ENCODE measurements at places on chromosomes 11 and 22. TPM values are rescaled to one million over a fixed set of nuclear protein-coding genes. Genes with fewer than 3 reads are reported as not detected.

Gene CDC45
- total RNA-seq: 9.5 TPM

DNA sequence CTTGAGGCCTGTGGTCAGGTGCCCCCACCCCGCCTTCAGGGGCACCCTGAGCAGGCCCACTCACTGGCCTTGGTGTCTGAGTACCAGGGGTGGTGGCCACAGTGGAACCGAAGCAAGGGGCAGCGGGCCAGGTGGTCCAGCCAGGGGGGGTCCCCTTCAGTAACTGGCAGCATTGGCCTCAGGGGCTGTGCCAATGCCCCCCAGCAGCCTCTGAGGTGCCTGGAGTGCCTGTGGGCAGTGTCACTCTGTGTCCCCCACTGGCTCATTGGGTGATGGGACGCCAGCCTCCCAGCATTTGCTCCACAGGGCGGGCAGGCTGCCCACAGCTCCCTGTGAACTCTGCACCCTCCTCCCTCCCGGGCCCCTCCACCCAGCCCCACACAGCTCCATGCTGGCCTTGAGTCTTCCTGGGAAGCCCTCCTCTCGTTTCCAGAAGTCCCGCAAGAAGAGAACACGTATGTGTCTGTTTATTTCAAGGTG lies 29.5 kb upstream of the CARS1 start:
- no peak for DNase-seq

GRCh38 chr11:110070176-110070575 lies 23.0 kb upstream of the ZC3H12C start:
- no peak for DNase-seq

Gene ALKBH3
- total RNA-seq: 36.6 TPM

GRCh38 chr11:72321381-72321996 lies 77.5 kb upstream of the PHOX2A start:
- peak; percentile 47 for DNase-seq

DNA sequence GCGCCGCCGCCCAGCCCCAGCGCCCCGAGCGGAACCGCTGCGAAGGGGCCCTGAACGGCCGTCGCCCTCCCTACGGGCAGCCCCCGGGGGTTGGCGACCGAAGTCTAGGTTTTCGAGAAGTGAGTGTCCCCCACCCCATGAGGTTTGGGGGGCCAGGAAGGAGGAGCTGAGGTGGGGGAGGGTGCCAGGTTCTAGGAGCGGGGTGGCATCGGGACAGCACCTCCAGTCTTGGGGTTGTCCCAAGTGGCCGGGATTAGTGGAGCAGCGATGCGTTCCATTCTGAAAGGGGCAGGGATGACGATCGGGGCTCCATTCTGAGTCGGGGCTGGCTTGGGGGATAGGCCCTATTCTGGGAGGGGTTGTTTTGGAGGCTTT lies 408 bp downstream of the PPP2R5B start:
- DNase-seq: peak; percentile 57

DNA sequence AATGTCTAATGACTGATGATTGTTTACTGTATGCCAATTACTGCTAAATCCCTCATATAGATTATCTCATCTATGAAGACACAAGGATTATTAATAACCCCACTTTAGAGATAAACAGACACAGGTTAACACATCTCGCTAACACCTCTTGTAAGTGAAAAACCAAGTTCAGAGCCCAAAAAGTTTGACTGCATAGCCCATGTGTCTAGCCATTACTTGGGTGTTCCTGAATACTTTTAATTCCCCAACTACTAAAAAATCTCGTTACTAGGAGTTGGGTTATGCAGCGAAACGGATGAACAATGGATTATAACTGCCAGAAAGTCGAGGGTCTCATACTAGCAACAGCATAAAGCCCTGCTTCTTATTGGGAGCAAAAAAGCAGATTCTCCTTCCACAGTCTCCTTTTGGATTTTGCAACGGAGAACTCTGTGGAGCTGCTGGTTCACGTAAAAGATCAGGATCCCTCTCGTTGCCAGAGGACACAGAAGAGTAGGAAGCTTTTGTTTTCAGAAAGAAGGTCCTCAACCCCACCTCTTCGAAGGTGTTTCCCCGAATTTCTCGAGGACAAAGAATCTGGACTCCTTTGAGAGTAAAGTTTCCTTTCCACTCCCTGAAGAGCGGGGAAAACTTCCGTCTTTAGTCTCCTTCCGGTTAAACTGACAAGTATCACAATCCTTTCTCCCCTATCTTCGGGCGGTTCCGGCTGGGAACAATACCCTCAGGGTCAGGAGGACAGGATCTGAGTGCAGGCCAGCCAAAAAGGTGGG lies 979 bp downstream of the ZBED5 start:
- DNase-seq: peak; percentile 65

DNA sequence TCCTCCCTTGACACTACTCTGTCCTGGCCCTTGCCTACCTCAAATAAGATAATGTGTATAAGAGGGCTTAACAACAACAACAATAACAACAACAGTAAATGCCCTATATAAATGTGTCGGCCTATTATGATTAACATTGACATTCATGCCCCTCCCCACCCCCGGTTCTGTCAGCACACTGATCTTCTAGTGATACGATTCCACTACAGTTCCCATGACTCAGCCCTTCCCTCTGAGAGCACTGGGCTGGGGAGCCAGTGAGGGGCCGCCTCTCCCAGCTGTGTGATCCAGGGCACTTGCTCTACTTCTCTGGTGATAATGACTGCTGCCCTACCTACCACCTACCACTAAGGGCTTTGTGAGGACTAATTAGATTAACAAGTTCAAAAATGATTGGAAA lies 92.2 kb upstream of the PHOX2A start:
- DNase-seq: no peak

GRCh38 chr22:19132153-19132552 lies 1.0 kb downstream of the TSSK2 start:
- DNase-seq: no peak

Gene FZD4
- 21.3 TPM for total RNA-seq

- no peak for DNase-seq
These were observed 141.7 kb upstream of the GRIA4 start for GRCh38 chr11:105468154-105468553.

Gene MRGPRX3
- total RNA-seq: not detected

DNA sequence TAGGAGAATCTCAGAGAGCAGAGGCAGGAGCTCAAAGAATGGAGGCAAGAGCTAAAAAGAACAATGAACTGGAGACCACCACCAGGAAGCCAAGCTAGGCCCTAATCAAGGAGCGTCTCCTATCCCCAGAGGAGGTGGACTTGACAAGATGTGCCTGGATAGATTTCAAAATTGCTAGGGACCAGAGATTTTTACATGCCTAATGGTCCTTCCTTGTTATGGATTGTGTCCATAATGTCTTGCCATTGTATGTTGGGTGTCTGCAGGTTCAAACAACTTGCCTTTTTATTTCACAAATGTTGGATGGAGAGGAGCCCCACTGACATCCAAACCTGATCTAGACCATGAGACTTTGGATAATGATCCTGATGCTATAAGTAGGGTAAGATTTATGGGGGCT lies 88.2 kb upstream of the TP53I11 start:
- no peak for DNase-seq

- DNase-seq: no peak
These were observed 591.4 kb downstream of the SOX6 start for GRCh38 chr11:15764948-15765347.

GRCh38 chr11:131888230-131888855 lies 517.9 kb downstream of the NTM start:
- peak; percentile 92 for DNase-seq

GRCh38 chr22:36913427-36914389 lies at the start of gene CSF2RB:
CSF2RB (plus strand) TSS chr22:36913628; CDS start chr22:36922208, 8,580 bp downstream.
- no peak for DNase-seq

GRCh38 chr22:35643991-35644390 lies 4.3 kb upstream of the APOL6 start:
- DNase-seq: no peak

Gene NAALADL1
- total RNA-seq: 40.7 TPM

- DNase-seq: peak; percentile 94
These were observed 22.6 kb downstream of the C11orf71 start for GRCh38 chr11:114377612-114378267.

GRCh38 chr11:73141309-73142127 lies 600 bp downstream of the FCHSD2 start:
- peak; percentile 76 for DNase-seq

Gene SERPING1
- total RNA-seq: 147 TPM

- DNase-seq: no peak
These were observed 17.6 kb downstream of the INCENP start for GRCh38 chr11:62141111-62142042.

DNA sequence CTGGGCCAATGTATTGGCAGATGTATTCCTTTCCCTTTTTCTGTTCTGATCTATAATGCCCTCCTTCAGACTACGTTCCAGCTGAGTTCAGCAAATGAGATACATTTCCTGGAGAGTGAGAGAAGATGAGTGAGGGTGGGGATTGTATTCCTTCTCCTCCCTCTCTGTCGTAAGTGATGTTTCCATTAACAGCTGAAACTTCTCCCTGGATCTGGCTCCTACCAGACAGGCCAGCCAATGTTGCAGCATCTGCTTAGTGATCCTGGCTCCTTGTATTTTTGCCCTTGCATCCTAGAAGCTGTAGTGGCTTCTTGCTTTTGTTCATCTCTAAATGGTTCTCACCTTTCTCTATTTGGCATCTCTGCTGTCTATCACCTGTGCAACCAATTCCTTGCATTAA lies 48.2 kb upstream of the MTMR2 start:
- no peak for DNase-seq

Gene SLC5A4
- total RNA-seq: not detected

Gene C11orf58
- total RNA-seq: 153 TPM

DNA sequence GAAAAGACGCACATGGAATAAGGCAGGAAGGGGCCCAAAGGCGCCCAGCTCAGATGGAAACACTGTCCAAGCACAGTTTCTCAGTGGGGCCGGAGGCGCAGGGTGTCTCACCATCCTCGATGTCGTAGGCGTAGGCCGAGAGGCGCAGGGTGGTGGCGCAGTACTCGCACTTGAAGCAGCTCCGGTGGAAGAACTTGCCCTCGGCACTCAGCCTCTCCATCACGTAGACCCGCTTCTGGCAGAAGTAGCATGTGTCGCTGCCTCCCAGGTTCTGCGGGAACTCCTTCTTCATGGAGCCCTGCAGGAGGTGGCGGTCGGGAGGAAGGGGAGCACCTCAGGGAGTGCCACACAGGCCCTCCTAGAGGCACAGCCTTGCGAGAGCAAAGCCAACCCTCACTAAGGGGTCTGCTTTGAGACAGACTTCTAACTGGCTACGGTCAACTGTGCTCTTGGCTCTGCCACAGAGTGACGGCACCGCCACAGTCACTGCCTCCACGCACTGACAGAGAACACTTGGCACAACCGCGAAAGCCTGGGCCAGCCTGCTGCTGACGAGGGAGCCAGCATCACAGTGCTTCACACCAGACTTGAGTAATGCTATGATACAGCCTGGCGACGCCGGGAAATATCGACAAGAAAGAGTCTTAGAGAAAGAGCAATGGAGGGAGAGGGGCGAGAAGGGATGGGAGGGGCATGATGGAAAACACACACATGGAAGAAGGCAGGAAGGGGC lies 97.6 kb upstream of the BID start:
- DNase-seq: no peak

Gene TNNT3
- total RNA-seq: not detected

DNA sequence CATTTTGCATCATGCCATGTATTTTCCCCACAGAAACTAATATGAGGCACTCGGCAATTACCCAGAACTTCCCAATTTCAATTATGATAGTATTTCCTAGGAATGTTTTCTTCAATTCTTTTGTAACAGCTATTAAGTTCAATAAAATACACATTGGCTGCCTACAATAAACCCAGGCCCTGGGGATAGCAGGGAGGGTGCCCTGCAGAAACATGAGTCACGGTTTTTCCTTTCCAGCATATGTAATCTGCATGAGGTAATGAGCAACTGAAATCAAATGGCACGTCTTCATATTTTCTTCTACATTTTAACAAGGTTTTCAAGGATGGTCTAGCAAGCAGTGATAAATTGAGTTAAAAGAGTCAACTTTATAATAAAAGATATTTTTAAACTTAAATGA lies 32.0 kb downstream of the GUCY1A2 start:
- DNase-seq: peak; percentile 92

Gene ZP1
- total RNA-seq: 5.3 TPM

DNA sequence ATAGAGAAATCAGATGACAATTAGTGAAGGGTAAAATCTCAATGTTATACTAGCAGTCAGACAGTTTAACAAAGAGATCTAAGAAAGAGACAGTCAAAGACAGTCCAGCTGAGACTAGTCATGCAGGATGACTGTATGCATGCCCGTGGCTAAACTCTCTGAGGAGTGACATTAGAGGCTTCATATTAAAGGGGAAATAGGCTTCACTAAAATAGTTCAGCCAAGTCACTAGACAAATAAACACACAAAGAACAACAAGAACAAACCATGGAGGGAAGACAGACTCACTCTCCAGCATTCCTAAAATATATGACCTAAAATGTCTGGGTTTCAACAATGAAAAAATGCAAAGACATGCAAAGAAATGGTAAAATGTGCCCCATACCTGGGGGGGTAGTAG lies 18.6 kb upstream of the APLNR start:
- peak; percentile 73 for DNase-seq

GRCh38 chr22:48528221-48528915 lies 1299.3 kb downstream of the BRD1 start:
- DNase-seq: no peak

DNA sequence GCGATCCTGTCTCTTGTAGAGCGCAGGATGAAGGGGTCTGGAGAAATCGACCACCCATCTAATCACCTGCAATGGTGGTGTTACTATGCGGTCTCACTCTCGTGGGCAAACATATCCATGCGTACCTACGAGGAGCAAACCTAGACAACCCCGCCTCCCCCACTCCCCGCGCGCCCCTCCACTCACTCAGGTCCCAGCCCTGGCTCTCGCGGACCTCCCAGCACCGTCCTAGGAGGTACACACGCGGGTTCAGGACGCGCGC lies 887 bp downstream of the TRPC6 start:
- no peak for DNase-seq

Gene CD6
- total RNA-seq: not detected

Gene BTG4
- not detected for total RNA-seq

DNA sequence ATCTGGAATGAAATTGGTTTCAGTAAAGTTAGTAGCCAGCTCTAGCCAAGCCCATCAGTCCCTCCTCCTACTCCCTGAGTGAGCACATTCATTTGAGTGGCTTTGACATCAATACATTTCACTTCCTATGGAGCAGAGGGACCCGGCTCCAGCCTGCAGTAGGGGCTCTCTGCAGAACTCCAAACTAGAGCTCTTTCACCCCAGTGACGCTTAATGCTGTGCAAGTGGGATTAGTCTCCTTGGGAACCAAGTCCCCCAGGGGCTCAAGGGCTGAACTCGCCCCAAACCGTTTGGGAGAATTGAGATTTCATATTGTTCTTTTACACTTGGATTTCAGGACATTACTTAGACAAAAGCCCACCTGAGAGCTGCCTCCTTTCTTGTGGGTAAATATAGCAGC lies 4.4 kb upstream of the FAM181B start:
- no peak for DNase-seq

Gene PLAAT2
- total RNA-seq: not detected

DNA sequence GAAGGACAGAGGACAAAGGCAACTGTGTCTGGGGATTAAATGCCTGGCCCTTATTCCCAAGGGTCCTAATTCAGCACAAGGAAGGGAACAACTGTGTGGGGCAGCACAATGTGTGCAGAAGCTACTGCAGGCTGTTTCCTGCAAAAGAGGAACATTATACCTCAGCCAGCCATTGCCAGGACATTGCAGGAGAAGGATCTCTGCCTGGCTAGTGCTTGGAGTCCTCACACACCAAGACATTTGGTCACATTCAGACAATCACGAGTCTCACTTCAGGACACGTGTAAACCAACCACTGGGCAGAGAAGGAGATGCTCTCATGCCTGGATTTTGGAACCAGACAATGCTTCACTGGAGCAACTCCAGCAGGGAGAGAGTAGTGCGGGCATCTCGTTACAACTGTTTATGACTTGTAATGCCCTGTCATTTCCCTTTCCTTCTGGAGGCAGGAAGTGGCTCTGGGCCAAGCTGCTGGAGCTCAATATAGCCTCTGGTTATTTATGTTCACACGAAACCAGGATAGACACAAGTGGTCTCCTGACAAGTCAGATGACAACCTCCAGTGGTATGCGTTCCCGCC lies 23.9 kb upstream of the ZC3H12C start:
- DNase-seq: peak; percentile 91

All from GM23248 (cell line).